CD8-positive, alpha-beta T cell (primary cell): ENCODE measurements at places on chromosomes 1 and 21.
A peak's percentile ranks its signal among the peaks of the same experiment; 100 is the strongest.

DNA sequence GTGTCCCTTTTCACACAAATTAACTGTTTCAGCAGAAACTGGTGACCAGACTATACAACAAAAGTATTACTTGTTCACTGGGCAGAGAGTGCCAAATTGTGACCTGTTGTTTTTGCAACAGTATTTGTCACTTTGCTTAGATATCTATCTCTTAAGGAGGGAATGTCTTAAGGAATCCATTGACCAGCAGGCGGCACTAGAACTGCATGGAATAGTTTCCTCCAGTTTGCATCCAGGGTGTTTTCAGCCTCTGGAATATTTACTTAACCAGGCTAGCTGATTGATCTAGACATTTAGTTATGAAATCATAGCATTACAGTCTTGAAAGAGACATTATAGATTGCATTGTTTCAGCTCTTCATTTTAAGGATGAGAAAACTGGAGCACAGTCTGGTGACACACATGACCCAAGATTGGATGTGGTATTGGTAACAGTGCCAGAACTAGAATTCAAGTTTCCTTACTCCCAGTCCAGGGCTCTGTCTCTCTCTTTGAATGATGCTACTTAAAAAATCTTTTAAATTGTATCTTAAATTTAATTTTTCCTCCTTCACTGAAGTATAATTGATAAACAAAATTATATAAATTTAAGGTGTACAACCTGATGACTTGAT lies 16.9 kb downstream of the RPTN start:
- DNase-seq: no peak

DNA sequence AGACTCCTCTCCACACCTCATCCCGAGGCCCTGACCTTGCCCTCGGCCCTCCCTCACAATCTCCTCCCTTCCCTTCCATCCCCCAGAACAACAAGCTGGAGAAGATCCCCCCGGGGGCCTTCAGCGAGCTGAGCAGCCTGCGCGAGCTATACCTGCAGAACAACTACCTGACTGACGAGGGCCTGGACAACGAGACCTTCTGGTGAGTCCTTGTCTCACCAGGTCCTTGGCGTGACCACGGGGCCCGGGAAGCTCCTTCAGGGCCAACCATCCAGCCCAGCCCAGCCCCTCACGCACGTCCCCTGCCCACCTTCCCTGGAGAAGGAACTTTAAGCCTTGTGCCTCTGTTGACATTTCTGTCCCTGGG lies 15.6 kb downstream of the PODN start:
- no peak for DNase-seq

GRCh38 chr1:172801771-172802322 lies 142.9 kb downstream of the FASLG start:
- no peak for DNase-seq

- no peak for DNase-seq
Measured at GRCh38 chr1:180581635-180582039, 22.9 kb downstream of the OVAAL start.

DNA sequence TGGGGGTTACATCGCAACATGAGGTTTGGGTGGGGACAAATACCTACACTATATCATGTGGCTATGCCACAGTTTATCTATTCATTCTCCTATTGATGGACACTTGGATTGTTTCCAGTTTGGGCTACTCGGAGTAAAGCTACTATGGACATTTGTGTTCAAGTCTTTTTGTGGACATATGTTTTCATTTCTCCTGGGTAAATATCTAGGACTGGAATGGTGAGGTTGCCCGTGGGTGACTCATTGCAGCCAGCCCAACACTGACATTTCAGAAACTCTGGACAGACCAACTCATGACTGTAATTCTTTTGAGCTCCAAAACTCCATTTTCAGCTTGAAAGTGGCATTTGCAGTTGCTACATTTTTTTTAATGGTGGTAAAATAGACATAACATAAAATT lies 82.7 kb downstream of the KAZN start:
- no peak for DNase-seq

- no peak for DNase-seq
Measured at GRCh38 chr1:30449003-30449402, 274.4 kb downstream of the MATN1 start.

GRCh38 chr1:205670611-205671430 lies 9.5 kb downstream of the SLC45A3 start:
- no peak for DNase-seq

- no peak for DNase-seq
Measured at GRCh38 chr1:11641776-11642305, 12.4 kb downstream of the FBXO2 start.

- no peak for DNase-seq
Measured at GRCh38 chr1:85933961-85934360, 222.6 kb downstream of the COL24A1 start.

GRCh38 chr1:40787737-40788560 lies 4.4 kb downstream of the KCNQ4 start:
- no peak for DNase-seq

DNA sequence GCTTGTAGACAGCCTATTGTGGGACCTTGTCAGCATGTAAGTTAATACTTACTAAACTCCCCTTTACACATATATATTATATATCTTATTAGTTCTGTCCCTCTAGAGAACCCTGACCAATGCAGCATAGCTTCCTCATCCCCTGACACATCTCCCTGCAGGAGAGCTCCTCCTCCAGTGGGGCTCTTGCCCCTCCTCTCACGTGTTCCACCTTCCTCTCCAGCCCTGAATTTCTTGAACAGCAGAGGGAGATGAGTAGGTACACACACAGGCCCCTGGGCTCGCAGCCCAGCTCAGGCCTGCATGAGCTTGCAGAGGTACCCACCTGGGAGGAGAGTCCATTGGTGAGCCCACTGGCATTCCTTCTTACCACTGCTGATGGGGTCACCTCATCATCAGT lies 27.3 kb upstream of the GOLT1A start:
- no peak for DNase-seq

GRCh38 chr21:34669149-34669879 lies 520 bp downstream of the CLIC6 start:
- peak; percentile 51 for DNase-seq

- DNase-seq: no peak
Measured at GRCh38 chr1:51768971-51769588, 109.4 kb downstream of the NRDC start.

GRCh38 chr1:175218786-175219434 lies 26.3 kb upstream of the KIAA0040 start:
- DNase-seq: no peak

- DNase-seq: no peak
Measured at GRCh38 chr1:230030122-230030821, 36.8 kb upstream of the GALNT2 start.

DNA sequence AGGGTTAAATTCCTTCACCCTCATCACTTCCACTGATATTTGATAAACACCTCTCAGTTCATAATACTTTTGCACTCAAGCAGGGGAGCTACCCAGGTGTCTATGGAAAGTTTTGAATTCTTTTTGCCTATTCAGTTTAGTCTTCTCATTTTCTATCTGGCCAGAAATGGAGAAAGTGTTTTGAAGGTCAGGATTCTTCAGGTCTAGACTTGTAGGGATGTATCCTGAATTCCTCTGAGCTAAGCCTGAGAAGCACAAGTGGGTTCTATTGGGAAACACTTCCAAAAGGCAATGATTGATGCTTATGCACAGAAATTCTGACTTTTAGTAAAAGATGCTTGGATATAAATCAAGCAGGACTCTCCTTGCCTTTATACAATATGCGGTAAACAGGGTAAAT lies 217.8 kb upstream of the HOOK1 start:
- no peak for DNase-seq

GRCh38 chr1:3440711-3441409 lies 13.6 kb upstream of the ARHGEF16 start:
- DNase-seq: no peak

- no peak for DNase-seq
Measured at GRCh38 chr1:231376875-231377549, 38.9 kb downstream of the SPRTN start.

- no peak for DNase-seq
Measured at GRCh38 chr21:33870768-33871167, 44.8 kb downstream of the ATP5PO start.

- no peak for DNase-seq
Measured at GRCh38 chr1:99363531-99363930, 99.2 kb downstream of the PLPPR4 start.

DNA sequence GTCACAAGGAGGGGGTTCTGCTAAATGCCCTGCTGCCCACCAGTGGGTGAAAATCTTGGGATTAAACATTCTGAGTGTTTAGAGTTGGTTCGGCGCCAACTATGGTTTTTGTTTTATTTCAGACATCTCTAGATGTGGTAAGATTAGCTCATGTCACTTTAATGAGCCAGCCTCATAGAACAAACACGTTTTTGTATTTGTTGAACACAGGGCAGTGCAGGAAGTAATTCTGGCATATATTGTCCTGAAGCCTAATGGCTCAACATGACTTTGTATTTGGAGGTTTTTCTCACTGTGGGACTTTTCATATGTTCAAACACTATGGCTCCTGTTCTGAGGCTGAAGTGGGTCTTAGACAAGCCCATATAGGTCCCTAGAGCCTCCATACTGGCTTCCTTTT lies 107.8 kb downstream of the NGF start:
- no peak for DNase-seq

DNA sequence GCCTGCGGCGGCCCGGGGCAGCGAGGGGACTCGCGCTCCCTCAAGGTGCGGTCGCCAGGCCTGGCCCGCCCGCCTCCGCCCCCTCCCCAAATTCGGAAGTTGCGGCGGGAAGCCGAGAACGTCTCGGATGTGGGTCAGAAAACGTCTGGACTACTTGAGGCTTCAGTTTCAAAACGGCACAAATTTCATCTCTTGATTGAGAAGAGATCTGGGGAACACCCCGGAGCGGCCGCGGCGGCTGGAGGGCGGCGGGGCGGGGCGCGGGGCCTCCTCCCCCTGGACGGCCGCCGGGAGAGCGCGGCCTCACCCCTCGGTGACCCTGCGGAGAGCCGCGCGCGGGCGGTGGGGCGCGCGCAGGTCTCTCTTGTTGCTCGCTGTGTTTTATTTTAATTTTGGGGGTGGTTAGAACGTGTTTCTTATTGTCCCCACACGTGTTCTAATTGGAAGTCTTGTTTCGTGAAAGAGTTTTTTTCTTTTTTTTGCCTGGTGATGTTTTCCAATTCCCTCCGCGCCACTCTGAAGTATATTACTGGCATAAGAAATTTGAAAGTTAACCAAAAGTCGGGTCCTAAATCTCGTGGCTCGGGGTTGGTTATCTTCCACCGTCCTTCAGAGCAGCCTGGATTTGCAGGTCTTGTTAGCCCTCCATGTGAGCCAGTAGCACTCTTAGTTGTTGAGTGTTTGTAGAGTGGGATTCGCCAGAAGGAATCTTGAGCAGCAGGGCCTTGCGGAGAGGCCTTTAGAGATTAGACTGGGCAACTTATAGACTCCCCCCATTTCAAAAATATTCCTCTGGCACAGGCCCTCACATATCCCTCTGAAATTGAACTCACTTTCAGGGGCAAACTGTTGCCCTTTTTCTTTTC lies 749 bp downstream of the PCBP3 start:
- no peak for DNase-seq

DNA sequence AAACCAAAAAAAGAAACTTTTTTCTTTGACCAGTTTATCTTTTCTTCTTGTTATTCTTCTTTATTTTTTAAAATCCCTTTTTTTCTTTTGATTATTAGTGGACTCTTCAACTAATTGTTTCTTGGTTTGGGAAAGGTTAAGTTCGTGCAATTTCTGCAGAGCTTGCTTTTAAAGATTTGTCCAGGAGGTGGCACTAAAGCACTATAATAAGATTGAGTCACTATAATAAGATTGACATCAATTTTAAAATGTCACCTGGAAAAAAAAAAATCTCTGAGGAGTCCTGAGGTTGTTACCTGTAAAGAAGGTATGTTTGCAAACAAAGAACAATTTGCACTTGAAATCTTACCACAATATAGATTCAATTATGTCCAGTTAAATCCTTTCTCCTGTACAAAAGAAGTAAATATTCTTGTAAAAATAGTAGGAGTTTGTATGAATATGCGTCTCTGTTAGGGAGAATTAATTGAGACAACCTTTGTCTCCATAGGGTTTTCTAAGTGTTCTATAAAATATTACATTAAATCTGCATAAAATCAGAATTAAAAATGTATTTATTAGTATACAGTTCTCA lies 166.7 kb downstream of the ADGRL4 start:
- DNase-seq: no peak

DNA sequence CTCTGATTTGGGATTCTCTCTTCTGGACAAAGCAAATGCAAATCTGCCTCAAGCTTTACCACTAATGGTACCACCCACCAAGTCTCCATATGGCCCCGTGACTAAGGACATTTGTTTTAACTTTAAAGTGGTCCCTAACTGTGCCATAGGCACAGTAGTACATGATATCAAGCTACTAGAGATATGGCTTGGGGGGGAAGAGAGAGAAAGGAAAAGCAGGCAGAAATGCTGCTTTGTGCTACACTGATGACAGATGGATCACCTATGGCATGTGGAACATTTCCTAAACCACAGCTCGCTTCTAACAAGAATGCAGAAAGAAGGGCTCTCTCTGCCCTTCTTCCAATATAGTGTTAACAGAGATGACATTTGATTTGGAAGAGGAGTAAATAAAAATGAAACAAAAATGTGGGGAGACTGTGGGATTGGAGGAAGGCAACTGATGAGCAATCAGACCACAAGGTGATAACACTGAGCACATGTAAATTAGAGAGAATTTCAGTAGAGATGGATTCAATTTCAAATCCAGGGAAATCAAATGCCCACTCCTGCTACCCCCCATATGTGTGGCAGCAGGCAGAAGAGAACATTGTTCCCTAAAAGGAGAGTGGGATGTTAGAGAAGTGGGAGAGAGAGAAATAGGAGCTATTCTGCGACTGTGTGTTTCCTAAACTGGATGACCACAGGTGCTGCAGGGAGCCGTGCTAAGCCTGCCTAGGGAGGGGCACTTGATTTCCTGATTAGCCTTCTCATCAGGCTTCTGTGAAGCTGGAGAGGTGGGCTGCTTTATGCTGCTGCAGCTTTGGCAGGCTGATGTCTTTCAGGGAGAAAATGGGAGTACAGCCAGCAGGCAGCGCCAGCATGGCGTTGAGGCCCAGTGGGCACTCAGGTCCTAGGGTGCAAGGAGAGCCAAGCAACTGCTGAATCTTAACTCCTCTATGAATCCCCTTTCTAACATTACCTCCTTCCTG lies 75.3 kb downstream of the ZNF648 start:
- DNase-seq: no peak

DNA sequence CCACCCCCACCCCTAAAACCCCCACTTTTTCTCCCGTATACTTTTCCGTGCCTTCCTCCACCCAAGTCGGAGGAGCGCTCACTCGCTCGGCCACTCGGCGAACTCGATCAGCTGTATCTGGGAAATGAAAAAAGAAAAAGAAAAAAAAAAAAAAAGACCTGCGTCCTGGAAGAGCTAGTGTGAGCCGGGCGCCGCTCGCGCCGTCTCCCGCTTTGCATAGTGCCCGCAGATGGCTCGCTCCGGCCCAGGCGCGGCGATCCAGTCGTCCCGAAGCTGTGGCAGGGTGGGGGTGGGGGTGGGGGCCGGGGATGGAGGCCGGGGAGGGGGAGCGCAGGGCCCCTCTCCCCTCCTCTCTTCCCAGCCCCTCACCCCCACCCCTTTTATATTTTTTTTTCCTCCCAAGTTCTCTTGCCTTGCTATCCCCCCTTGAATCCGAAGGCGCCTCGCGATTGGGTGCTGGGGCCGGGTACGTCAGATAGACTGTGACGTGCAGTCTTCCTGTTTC lies 299 bp upstream of the PROX1 start:
- no peak for DNase-seq
